Activated CD8-positive, alpha-beta T cell treated with anti-CD3 and anti-CD28 coated beads, Interleukin-2, amount 10 ng/mL, durations not matched to agents 7 days and 5 days (primary cell): ENCODE measurements at places on chromosomes 3 and 15. TPM values are rescaled to one million over a fixed set of nuclear protein-coding genes. Genes with fewer than 3 reads are reported as not detected.
A peak's percentile ranks its signal among the peaks of the same experiment; 100 is the strongest.

GRCh38 chr15:68372291-68372811, 59.6 kb downstream of the ITGA11 start:
- H3K4me1 ChIP-seq = no peaks in the 10 kb centered on the region
- H3K4me3 ChIP-seq = no peak overlapping the region
- peaks cover 2% of the 10 kb centered on the region for H3K27me3 ChIP-seq
- no peak overlapping the region for H3K27ac ChIP-seq
- DNase-seq = no peak
- no peaks in the 10 kb centered on the region for H3K36me3 ChIP-seq

DNA sequence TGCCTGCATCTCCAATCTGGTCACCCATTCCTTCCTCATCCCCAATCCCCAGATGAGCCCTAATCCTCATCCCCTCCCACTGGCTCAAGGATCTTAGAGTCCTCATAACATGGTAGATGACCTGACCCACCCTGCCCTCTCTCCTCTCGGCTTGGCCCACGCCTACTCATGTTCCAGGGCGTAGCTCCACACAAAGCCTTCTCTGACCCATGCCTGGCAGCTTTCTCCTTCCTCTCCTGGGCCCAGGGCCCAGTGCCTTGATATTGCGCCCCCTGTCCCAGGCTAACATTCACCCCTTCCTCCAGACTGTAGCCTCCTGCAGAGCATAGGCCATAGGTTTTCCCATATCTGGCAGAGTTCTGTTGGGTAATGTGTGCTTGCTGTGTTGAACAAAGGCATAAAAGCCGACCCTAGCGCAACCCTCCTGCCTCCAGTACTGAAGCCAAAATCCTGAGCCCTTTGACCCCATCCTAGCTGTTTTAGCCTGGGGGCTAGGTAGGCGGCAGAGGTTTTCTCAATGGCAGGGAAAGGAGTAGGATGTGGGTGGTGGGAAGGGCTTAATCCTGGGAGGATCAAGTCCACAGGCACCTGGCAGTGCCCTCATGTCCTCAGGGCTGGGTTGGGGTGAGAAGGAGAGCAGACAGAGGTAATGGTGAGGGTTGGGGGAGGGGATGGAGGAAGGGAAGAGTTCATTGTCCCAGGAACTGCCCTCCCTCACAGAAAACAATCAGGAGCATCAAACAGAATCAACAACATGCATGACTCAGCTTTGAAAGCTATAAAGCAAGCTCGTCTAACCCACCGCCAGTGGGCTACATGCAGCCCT, 35.5 kb downstream of the MESD start:
- no peaks in the 10 kb centered on the region for H3K27me3 ChIP-seq
- peaks cover 9% of the 10 kb centered on the region for H3K4me1 ChIP-seq

C2CD4A gene
- not detected for total RNA-seq

- no peaks in the 10 kb centered on the region for H3K36me3 ChIP-seq
- no peak overlapping the region for H3K27ac ChIP-seq
- no peak overlapping the region for H3K4me3 ChIP-seq
- H3K27me3 ChIP-seq = no peaks in the 10 kb centered on the region
- DNase-seq = no peak
- H3K4me1 ChIP-seq = no peaks in the 10 kb centered on the region
These were observed 266.6 kb downstream of the MEX3B start for GRCh38 chr15:81779181-81779580.

CEP19 gene
- 5.6 TPM for total RNA-seq

- no peaks in the 10 kb centered on the region for H3K36me3 ChIP-seq
- H3K27me3 ChIP-seq = no peaks in the 10 kb centered on the region
- H3K27ac ChIP-seq = no peak overlapping the region
- DNase-seq = no peak
These were observed 71.2 kb downstream of the MAP2K5 start for GRCh38 chr15:67613708-67614107.

- peaks cover 31% of the 10 kb centered on the region for H3K4me1 ChIP-seq
- H3K27ac ChIP-seq = no peak overlapping the region
- H3K36me3 ChIP-seq = peaks cover 36% of the 10 kb centered on the region
- DNase-seq = no peak
These were observed 19.0 kb downstream of the POPDC2 start for GRCh38 chr3:119641416-119641815.

TEX264 gene
- total RNA-seq = 65.0 TPM

DNA sequence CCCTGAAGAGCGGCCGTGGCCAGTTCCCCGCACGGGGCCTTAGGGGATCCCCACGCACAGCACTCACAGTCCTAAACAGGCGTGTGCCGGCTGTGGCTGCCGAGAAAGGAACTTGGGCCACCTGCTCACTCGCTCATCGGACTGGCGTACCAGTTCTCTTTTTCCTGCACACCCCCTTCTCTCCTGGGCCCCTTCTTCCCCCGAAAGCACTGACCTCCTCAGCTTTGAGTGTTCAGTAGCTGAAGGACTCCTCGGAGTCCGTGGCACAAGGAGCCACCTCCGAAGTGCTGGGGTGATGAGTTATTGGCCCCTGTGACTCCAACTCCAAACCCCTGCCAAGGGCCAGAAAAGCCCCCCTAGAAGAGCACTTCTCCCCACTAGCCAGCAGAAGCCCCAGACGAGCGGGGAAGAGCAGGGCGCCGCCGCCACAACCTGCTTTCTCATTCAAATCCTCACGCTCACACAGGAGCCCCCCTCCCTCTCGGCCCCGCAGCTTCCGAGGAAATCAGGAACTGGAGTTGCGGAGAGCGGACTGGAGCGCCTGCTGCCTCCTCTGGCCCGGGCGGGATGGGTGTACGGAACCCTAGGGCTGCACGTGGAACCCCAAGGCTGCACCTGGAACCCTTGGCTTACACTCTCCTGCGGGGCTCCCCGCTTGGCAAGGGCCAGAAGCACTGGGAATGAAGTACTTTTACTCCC, at the start of gene PLCH1:
Gene PLCH1 (minus strand): TSS at position 446 of the 699 bp plus-strand sequence. CDS start 40,847 bp downstream, outside the sequence.
- peak; percentile 43 for DNase-seq
- H3K27ac ChIP-seq = no peak within 1 kb of the TSS
- peaks cover 65% of the 10 kb centered on the region for H3K27me3 ChIP-seq

- peaks cover 23% of the 10 kb centered on the region for H3K36me3 ChIP-seq
- H3K27me3 ChIP-seq = no peaks in the 10 kb centered on the region
- H3K4me3 ChIP-seq = no peak overlapping the region
- peaks cover 1% of the 10 kb centered on the region for H3K4me1 ChIP-seq
These were observed 15.9 kb upstream of the ACAD9 start for GRCh38 chr3:128863560-128863959.

PPARG gene
- not detected for total RNA-seq

DNA sequence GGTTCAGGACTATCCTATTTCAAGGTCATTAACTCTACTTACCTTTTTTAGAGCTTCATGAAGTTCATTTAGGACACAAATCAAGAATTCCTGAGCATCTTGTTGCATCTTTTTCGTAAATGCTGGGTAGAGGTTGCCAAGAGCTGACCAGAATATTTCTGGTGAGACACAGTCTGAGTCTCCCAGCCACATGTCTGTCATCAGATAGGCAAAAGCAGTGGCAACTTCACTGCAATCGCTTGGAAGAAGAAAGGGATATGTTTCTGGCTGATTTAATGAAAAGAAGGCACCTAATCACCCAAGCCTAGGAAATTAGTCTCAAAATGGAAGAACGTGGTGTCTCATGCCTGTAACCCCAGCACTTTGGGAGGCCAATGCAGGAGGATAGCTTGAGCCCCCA, 2.9 kb downstream of the USP50 start:
- peaks cover 13% of the 10 kb centered on the region for H3K27me3 ChIP-seq
- H3K4me3 ChIP-seq = no peak overlapping the region
- H3K27ac ChIP-seq = no peak overlapping the region
- DNase-seq = no peak
- H3K4me1 ChIP-seq = no peaks in the 10 kb centered on the region

DNA sequence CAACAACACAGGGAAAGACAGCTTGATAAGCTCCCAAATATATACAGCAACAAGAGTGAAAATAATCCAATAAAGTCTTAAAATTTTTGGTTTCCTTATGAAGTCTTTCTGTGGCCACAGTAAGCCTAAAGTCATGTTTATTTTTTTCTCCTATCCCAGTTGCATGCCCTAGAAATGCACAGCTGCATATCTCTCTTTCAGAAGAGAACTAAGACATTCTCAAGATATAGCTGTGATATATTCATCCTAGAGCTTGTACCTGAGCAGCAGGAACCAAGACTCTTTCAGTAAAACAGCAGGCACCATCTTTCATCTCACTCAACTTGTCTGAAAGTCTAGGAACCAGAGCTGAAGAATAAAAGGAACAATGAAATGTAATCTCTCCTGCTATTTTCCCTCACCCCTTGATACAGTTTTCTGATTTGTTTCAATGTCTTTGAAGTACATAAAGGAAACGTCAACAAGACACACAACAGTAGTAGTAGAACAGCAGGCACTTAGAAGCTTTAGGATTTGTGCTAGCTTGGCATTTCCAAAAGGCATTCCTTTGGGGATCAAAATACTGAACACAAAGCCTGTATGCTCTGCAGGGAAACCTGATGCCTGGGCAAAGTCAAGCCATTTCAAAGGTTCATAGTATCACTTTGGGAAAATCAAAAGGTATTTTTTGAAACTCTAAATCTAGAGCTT, 536.8 kb downstream of the PYDC2 start:
- H3K4me3 ChIP-seq = no peak overlapping the region
- H3K27ac ChIP-seq = no peak overlapping the region
- no peaks in the 10 kb centered on the region for H3K4me1 ChIP-seq
- H3K27me3 ChIP-seq = no peaks in the 10 kb centered on the region

DNA sequence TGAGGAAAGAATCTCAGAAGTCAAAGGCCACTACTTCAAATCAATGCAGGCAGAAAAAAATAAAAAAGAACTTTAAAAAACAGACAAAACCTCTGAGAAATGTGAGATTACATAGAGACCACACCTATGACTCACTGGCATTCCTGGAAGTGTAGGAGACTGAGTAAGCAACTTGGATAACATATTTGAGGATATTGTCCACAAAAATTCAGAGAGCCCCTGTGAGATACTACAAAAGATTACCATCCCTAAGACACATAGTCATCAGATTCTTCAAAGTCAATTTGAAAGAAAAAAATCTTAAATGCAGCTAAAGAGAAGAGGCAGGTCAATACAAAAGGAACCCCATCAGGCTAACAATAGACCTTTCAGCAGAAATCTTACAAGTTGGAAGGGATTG, 887.3 kb downstream of the NTRK3 start:
- no peaks in the 10 kb centered on the region for H3K36me3 ChIP-seq
- H3K27ac ChIP-seq = no peak overlapping the region
- H3K4me3 ChIP-seq = no peak overlapping the region
- no peaks in the 10 kb centered on the region for H3K4me1 ChIP-seq
- no peaks in the 10 kb centered on the region for H3K27me3 ChIP-seq

GRCh38 chr3:49794431-49794830, 5.2 kb downstream of the CDHR4 start:
- H3K4me1 ChIP-seq = peaks cover 8% of the 10 kb centered on the region
- H3K36me3 ChIP-seq = no peaks in the 10 kb centered on the region
- H3K27ac ChIP-seq = no peak overlapping the region
- H3K27me3 ChIP-seq = peaks cover 3% of the 10 kb centered on the region
- DNase-seq = no peak

PRSS50 gene
- not detected for total RNA-seq

IRAK2 gene
- 1.3 TPM for total RNA-seq

- H3K36me3 ChIP-seq = peaks cover 35% of the 10 kb centered on the region
- H3K4me3 ChIP-seq = peak overlapping the region; percentile 96
- no peaks in the 10 kb centered on the region for H3K27me3 ChIP-seq
- H3K4me1 ChIP-seq = peaks cover 31% of the 10 kb centered on the region
- DNase-seq = peak; percentile 55
These were observed 781 bp downstream of the TRNT1 start for GRCh38 chr3:3127432-3128010.

DNA sequence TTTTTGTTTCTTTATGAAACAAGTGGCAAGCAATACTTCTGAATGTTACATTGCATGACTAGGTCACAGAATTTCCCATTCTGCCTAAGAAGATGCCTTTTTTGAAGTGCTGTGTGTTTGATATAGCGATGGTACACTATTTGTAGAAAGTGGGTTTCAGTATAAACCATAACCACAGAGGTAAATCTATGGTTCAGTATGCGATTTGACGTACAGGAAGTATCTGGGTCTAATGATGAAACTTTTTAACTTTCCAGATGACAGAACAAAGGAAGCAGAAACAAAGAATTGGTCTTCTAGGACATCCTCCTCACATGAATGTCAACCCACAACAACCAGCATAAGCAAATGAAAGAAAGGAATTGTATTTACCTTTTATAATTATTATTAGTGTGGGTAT, 133.4 kb upstream of the BHLHE40 start:
- H3K27ac ChIP-seq = peak overlapping the region; percentile 87
- peaks cover 52% of the 10 kb centered on the region for H3K36me3 ChIP-seq
- peaks cover 97% of the 10 kb centered on the region for H3K4me1 ChIP-seq
- no peak for DNase-seq
- peak overlapping the region; percentile 36 for H3K4me3 ChIP-seq
- no peaks in the 10 kb centered on the region for H3K27me3 ChIP-seq

DNA sequence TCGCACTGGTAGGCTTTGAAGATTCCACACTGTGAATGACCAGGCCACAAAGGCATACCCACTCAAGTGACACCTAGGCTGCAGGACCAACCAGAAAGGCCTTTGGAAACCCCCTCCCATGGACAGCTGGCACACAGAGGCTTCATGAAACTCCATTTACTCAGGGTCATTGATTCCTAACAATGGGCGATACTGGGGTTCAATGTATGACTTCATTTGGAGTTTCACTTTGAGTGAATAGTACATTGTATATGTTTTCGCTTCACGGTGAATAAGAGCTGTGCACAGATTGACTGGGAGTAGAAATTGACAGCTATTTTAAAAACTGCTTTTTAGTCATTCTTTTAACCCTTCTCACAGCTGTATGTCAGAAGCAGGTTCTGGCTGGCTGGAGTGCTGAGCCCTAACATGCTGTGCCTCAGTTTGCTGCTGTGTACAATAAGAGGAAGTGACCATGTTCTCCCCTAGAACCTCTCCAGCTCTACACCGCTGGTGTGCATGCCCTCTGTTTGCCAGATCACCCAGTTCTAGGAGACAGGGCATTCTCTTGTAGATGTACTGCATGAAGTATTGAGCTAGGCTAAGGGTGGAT, 15.4 kb upstream of the CX3CR1 start:
- H3K27ac ChIP-seq = no peak overlapping the region
- H3K27me3 ChIP-seq = peaks cover 9% of the 10 kb centered on the region
- H3K4me1 ChIP-seq = peaks cover 37% of the 10 kb centered on the region
- no peak overlapping the region for H3K4me3 ChIP-seq

GRCh38 chr3:130960139-130960795, 66.4 kb downstream of the ASTE1 start:
- H3K4me3 ChIP-seq = no peak overlapping the region
- DNase-seq = no peak
- no peaks in the 10 kb centered on the region for H3K27me3 ChIP-seq
- no peak overlapping the region for H3K27ac ChIP-seq
- peaks cover 37% of the 10 kb centered on the region for H3K36me3 ChIP-seq

AADACL2 gene
- not detected for total RNA-seq

SI gene
- total RNA-seq = not detected

- DNase-seq = no peak
- H3K27ac ChIP-seq = no peak overlapping the region
- H3K36me3 ChIP-seq = no peaks in the 10 kb centered on the region
- H3K4me3 ChIP-seq = no peak overlapping the region
- peaks cover 3% of the 10 kb centered on the region for H3K4me1 ChIP-seq
These were observed 477.7 kb upstream of the CFAP20DC start for GRCh38 chr3:59527493-59527892.
